Activated naive CD8-positive, alpha-beta T cell treated with anti-CD3 and anti-CD28 coated beads, Interleukin-2, amount 10 ng/mL, durations not matched to agents 7 days and 5 days (primary cell): ENCODE measurements at places on chromosomes 12 and 14. TPM values are rescaled to one million over a fixed set of nuclear protein-coding genes. Genes with fewer than 3 reads are reported as not detected.
A peak's percentile ranks its signal among the peaks of the same experiment; 100 is the strongest.

DNA sequence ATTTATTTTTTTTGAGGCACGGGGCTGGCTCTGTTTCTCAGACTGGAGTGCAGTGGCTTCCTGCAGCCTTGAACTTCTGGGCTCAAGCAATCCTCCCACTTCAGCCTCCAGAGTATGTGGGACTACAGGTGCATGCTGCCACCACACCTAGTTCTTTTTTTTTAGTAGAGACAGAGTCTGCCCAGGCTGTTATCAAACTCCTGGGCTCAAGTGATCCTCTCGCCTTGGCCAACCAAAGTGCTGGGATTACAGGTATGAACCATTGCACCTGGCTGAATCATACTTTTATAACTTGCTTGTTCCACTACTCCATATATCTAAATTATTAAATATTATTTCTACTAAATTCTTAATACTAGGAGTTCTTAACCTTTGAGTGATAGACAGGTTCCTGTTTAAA, 111.6 kb downstream of the BTG1 start:
- peaks cover 22% of the 10 kb centered on the region for H3K36me3 ChIP-seq
- no peak overlapping the region for H3K4me3 ChIP-seq
- no peak for DNase-seq
- H3K27ac ChIP-seq, result no peak overlapping the region

DNA sequence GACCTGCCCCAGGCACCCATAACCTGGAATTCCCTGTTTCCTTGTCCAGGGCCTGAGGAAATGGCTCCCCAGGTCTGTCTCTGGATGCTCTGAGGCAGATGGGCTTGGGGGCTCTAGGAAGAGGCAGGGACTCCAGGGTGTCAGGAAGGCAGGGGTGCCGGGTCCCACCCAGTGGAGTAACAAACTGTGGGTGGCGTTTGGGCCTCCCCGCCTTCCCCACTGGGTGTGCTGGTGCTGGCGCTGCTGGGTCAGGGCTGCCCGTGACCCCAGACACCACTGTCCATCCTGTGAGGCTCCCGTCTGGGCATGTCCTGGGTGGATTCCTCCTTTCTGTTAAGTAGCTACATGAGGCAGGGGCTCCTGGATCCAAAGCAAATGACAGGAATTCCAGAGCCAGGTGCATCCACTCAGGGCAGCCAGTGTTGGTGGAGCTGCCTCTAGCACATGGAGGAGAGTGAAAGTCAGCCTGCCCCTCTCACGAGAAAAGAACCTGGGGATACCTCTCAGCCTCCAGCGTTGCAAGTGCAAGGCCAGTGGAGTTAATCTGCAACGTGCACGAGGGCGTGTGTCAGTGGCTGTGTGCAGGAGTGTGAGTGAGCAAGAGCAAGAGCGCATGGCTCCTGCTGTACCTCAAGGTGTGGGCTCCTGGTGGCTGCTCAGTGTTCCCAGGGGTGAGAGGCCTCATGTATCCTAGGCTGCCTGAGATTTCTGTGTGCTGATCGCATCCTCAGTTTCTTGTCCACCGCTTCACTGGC, 403.1 kb downstream of the TMEM121 start:
- peak; percentile 19 for DNase-seq
- no peaks in the 10 kb centered on the region for H3K36me3 ChIP-seq
- no peaks in the 10 kb centered on the region for H3K4me1 ChIP-seq
- H3K4me3 ChIP-seq, result no peak overlapping the region
- H3K27me3 ChIP-seq, result peaks cover 38% of the 10 kb centered on the region

DNA sequence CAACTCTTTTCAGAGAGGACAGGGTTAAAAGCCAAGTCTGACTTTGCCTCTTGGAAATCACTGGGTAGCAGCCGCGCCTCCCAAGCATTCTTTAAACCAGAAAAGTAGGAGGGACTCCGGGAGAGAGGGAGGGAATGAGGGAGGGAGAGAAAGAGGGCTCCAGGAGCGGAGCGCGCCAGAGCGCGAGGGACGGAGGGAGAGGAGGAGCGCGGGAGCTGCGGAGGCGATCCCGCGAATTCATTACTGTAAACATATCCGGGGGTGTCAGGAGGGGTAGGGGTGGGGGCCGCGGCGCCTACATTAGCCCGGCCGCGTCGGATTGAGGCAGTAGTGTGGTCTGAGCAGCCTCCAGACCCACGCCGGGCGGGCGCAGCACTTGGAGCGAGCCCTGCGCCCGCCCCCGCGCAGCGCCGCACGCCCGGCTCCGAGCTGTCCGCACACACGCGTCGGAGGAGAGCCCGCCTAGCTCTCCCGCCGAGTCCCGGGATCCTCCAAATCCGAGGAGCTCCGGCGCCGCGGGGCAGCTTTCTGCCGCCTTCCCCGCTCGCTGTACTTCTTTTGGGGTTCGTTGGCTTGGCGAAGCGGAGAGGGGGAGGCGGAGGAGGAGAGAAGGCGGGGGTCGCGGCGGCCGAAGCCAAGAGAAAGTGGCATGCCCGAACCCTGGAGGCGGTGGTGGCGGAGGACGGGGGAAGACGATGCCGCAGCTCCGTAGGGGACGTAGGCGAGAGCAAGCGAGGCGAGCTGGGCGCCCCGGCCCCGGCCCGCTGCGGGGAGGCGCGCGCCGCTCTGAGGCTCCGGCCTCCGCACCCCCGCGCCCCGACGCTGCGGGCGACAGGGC, 3.3 kb downstream of the FLRT2 start:
- peaks cover 69% of the 10 kb centered on the region for H3K27me3 ChIP-seq
- peak overlapping the region; percentile 35 for H3K4me3 ChIP-seq
- peak overlapping the region; percentile 48 for H3K27ac ChIP-seq
- DNase-seq, result no peak
- H3K4me1 ChIP-seq, result peaks cover 17% of the 10 kb centered on the region

NPC2 gene
- total RNA-seq, result 39.5 TPM

GRCh38 chr14:101721951-101722661, 39.4 kb upstream of the PPP2R5C start:
- peak overlapping the region; percentile 98 for H3K27ac ChIP-seq
- DNase-seq, result peak; percentile 59
- no peaks in the 10 kb centered on the region for H3K27me3 ChIP-seq

VRTN gene
- not detected for total RNA-seq

DNA sequence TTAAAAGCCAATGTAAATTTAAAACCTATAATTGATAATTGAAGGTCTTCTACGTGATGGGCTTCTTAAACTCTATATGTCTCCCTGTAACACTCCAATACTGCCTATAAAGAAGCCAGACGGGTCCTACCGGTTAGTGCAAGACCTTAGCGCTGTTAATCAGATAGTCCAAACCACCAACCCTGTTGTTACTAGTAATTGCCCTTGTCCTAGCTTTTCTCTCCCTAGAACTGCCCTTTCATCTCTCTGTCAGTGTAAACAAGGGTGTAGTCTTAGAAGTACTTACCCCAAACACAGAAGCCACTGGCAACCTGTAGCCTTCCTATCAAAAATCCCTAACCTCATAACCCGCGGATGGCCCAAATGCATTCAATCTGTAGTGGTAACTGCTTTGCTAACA, 243.0 kb upstream of the DIO3 start:
- no peak overlapping the region for H3K27ac ChIP-seq
- no peak for DNase-seq
- H3K4me3 ChIP-seq, result no peak overlapping the region
- H3K36me3 ChIP-seq, result peaks cover 2% of the 10 kb centered on the region
- peaks cover 8% of the 10 kb centered on the region for H3K27me3 ChIP-seq
- no peaks in the 10 kb centered on the region for H3K4me1 ChIP-seq

NGB gene
- not detected for total RNA-seq

DNA sequence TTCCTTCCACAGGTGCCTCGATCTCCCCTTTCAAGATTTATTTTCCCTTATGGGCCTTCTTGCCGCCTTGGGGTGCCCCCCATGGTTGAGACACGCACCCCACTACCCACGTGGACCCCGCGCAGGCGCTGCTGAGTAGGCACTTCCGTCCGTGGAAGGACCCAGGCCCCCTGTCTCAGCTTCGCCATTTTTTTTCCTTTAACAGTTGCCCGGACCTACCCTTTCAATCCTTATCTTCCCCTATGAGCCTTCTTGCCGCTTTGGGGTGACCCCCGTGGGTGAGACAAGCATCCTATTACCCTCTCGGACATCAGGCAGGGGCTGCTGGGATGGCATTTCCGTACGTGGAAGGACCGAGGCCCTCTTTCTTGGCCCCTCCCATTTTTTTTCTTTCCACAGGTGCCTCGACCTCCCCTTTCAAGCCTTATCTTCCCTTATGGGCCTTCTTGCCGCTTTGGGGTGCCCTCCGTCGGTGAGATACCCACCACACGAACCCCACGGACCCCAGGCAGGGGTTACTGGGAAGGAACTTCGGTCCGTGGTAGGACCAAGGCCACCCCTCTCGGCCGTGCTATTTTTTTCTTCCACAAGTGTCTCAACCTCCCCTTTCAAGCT, 268.2 kb downstream of the ALG10 start:
- no peaks in the 10 kb centered on the region for H3K27me3 ChIP-seq
- no peak overlapping the region for H3K4me3 ChIP-seq
- peak; percentile 10 for DNase-seq
- no peaks in the 10 kb centered on the region for H3K36me3 ChIP-seq

DNA sequence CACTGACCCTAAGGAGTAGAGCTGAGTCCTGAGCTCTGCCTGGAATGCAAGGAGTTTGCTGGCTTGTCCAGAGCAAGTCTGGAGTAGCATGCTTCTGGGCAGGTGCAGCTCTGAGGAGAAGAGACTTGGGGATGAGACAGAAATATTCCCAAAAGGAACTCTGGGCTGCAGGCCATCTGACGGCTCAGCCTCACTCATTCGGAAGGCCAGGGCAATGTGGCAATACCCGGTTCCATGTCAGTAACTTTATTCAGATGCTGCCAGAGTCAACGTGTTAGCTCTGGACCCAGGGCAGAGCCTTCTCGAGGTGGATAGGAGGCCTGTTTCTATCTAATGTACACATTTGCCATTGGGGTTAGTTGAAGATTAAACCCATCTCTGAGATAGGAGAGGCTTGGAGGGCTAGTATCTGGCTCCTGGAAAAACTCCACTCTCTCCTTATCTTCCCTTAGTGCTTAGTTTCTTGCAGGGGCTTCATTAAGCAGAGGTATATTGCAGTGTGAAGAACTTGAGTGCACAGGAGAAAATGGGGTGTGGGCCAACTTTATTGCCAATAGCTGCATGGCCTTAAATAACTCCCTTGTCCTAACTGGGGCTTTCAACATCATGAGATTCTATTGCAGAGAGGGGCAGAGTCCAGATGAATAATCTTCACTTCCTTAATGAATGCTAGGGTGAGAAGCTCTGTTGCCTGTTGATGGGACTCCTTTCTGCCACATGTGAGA, 65.6 kb downstream of the NTF3 start:
- no peaks in the 10 kb centered on the region for H3K27me3 ChIP-seq
- no peaks in the 10 kb centered on the region for H3K36me3 ChIP-seq
- H3K27ac ChIP-seq, result no peak overlapping the region
- H3K4me1 ChIP-seq, result no peaks in the 10 kb centered on the region

C12orf56 gene
- not detected for total RNA-seq

RERG gene
- total RNA-seq, result not detected

DNA sequence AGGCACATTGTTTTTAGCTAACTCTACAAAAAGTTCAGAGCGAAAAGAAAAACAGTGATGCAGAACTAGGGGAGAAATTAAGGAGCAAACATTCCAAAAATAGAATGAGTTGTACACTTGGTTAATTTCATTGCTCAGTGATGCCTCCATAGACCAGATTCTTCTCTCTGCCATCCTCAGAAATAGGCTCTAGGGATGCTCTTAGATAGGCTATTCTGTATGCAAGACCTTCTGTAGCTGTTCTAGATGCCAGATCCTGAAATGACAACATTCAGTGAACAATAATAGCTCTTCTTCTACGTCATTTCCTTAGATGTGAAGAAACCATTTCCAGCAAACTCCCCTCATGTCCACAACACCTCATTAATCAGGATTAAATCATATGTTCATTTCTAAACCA, 466.3 kb downstream of the DIO2 start:
- no peak overlapping the region for H3K4me3 ChIP-seq
- no peaks in the 10 kb centered on the region for H3K4me1 ChIP-seq
- no peak for DNase-seq
- no peaks in the 10 kb centered on the region for H3K27me3 ChIP-seq

ACSM4 gene
- not detected for total RNA-seq

DNA sequence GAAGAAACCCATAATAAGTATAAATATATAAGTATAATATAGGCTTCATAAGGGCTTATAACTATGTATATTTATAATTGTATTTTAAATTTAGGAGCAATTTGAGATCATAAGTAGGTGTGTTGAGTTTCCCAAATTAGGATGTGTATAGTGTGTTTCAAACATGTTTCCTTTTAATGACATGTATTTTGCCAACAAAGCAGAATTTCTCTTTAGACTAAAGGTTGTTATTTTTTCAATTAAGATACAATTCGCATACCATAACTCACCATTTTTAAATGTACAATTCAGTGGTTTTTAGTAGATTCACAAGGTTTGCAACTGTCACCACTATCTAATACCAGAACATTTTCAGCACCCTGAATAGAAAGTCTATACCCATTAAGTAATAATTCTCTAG, 7.7 kb upstream of the ARL1 start:
- H3K27me3 ChIP-seq, result peaks cover 6% of the 10 kb centered on the region
- H3K27ac ChIP-seq, result no peak overlapping the region
- no peak for DNase-seq
- no peaks in the 10 kb centered on the region for H3K4me1 ChIP-seq
- H3K36me3 ChIP-seq, result no peaks in the 10 kb centered on the region

- H3K4me1 ChIP-seq, result peaks cover 6% of the 10 kb centered on the region
- no peaks in the 10 kb centered on the region for H3K36me3 ChIP-seq
- peaks cover 43% of the 10 kb centered on the region for H3K27me3 ChIP-seq
- no peak for DNase-seq
- no peak overlapping the region for H3K4me3 ChIP-seq
- no peak overlapping the region for H3K27ac ChIP-seq
These were observed 4.4 kb upstream of the NID2 start for GRCh38 chr14:52073251-52073650.

LMO3 gene
- not detected for total RNA-seq

DNA sequence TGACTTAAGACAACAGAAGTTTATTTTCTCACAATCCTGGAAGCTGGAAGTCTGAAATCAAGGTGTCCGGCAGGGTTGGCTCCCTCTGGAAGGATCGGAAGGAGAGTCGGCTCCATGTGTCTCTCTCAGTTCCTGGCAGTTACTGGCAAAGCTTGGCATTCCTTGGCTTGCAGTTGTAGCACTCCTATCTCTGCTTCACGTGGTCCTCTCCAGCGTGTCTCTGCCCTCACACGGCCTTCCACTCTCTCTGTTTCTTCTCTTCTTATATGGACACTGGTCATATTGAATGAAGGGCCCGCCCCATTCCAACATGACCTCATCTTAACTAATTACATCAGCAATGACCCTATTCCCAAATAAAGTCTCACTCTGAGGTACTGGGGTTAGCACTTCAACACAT, 60.1 kb upstream of the TUNAR start:
- peaks cover 3% of the 10 kb centered on the region for H3K4me1 ChIP-seq
- no peak overlapping the region for H3K4me3 ChIP-seq
- no peaks in the 10 kb centered on the region for H3K36me3 ChIP-seq
- DNase-seq, result no peak
- H3K27me3 ChIP-seq, result peaks cover 28% of the 10 kb centered on the region

NTF3 gene
- total RNA-seq, result not detected

GRCh38 chr12:101941306-101942249, 64.2 kb downstream of the DRAM1 start:
- no peak overlapping the region for H3K4me3 ChIP-seq
- peaks cover 2% of the 10 kb centered on the region for H3K4me1 ChIP-seq
- peaks cover 15% of the 10 kb centered on the region for H3K27me3 ChIP-seq
- DNase-seq, result no peak
- H3K27ac ChIP-seq, result no peak overlapping the region

GRCh38 chr14:67773844-67774377, 42.5 kb downstream of the ZFYVE26 start:
- H3K27me3 ChIP-seq, result no peaks in the 10 kb centered on the region
- peaks cover 25% of the 10 kb centered on the region for H3K36me3 ChIP-seq
- no peaks in the 10 kb centered on the region for H3K4me1 ChIP-seq
- no peak overlapping the region for H3K27ac ChIP-seq
- no peak overlapping the region for H3K4me3 ChIP-seq

MAP1LC3B2 gene
- 0.85 TPM for total RNA-seq

- no peak overlapping the region for H3K27ac ChIP-seq
- peak; percentile 76 for DNase-seq
- no peaks in the 10 kb centered on the region for H3K36me3 ChIP-seq
- H3K27me3 ChIP-seq, result peaks cover 13% of the 10 kb centered on the region
These were observed 42.5 kb downstream of the SMIM41 start for GRCh38 chr12:52121824-52122539.
